ENCODE measurements at places on chromosomes 12 and 14. TPM values are rescaled to one million over a fixed set of nuclear protein-coding genes. Genes with fewer than 3 reads are reported as not detected.

The ST8SIA1 gene
- 7.8 TPM for total RNA-seq

GRCh38 chr12:79344855-79345847 is 345.6 kb downstream of the PAWR start:
- DNase-seq: no peak

- DNase-seq: no peak
Observed at GRCh38 chr14:104164041-104164440, 25.7 kb downstream of the KIF26A start.

The LIN7A gene
- 21.2 TPM for total RNA-seq

The OASL gene
- total RNA-seq: not detected

GRCh38 chr12:130816097-130816496 is 23.0 kb downstream of the STX2 start:
- DNase-seq: no peak

GRCh38 chr12:92639017-92639416 is 63.8 kb upstream of the PLEKHG7 start:
- no peak for DNase-seq

GRCh38 chr12:1428671-1429070 is 165.7 kb downstream of the FBXL14 start:
- DNase-seq: no peak

DNA sequence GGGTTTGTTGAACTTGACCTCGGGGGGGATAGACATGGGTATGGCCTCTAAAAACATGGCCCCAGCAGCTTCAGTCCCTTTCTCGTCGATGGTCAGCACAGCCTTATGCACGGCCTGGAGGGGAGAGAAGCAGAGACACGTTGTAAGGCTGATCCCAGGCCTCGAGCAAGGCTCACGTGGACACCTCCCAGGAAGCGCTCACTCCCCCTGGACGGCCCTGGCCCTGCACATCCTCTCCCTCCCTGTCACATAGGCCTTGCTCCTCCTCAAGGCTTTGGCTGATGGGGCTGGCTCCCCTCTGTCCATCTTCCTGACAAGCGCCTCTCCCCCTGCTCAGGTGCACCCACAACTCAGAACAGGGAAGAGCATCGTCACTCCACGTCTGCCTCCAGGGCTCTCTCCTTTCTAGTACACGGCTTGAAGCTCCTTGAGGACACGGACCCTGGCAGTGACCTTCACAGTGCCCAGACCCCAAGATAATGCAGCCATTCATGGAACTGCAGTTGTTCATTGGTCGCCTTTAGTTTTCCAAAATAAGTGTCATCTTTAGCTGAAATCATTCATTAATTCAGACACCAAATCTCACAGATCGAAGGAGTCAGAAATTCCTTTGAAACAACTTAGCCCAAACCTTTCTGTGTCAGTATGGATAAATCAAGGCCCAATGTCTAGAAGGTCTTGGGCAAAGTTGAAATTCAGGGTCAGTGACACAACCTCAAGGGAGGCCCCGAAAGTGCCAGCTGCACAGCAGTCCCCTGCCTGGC is 9.7 kb downstream of the SERPINA1 start:
- no peak for DNase-seq

The IRAK3 gene
- total RNA-seq: 29.1 TPM

Data from uterus (tissue), 4 donors.